ENCODE measurements at places on chromosomes 1 and 21.

GRCh38 chr21:36425286-36425685 lies 40.1 kb downstream of the CHAF1B start:
- DNase-seq: no peak

DNA sequence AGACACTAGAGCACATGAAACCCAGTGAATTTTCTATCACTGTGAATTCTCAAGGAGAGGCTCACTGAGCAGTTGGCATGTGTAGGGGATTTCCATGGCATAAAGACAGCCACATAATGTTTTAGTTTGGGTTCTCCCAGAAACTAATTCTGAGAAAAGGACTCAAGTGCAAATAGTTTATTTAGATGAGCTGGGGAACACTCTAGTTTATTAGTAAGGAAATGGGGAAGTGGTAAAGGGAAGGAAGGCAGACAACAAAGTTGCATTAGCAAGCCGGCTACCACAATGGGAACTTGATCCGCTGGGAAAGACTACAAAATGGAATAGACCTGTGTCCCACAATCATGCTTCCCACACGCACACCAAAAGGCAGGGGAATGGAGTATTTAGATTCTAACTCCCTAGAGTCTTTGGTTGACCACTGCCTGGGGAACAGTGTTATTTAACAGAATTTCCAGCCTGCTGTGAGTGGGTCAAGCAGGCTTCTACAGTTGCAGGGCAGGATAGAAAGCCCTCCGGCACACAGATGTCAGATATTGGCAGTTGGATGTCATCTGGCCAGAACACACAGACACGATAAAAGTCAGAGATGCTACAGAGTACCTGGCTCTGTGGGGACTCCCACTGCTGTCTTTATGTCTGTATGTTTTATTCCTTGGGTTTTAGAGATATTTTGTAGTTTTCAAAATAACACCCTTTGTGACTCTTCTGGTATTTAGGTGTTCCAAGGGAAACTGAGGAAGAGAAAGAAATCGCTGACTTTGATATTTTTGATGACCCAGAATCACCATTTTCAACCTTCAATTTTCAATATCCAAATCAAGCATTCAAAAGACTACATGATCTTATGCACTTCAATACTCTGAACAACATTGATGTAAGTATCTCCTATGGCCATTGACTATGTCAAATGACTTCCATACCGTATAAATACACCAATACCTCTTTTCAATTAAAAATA lies 150.1 kb downstream of the PLA2G4A start:
- DNase-seq: no peak

GRCh38 chr1:61162520-61163258 lies 80.3 kb downstream of the NFIA start:
- peak; percentile 63 for DNase-seq

- no peak for DNase-seq
Measured at GRCh38 chr1:153470707-153471106, 10.3 kb upstream of the S100A7 start.

DNA sequence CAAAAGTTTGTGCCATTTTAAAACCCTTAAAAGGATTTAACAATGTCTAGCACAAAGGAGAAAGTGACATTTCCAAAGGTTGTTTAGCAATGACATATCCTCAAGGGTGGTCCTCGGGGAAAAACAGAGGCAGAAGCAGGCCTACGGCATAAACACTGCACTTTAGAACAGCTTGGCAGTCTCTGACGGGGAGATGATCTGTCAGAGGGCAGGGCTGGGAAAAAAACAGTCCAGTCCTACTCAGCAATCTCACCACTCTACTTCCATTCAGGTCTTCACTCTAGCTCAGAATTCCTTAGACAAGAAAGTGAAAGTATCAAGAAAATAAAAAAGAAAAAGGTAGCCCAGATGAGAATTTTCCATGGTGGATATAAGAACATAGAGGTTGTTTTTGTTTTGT lies 4.1 kb downstream of the CRYZ start:
- no peak for DNase-seq

DNA sequence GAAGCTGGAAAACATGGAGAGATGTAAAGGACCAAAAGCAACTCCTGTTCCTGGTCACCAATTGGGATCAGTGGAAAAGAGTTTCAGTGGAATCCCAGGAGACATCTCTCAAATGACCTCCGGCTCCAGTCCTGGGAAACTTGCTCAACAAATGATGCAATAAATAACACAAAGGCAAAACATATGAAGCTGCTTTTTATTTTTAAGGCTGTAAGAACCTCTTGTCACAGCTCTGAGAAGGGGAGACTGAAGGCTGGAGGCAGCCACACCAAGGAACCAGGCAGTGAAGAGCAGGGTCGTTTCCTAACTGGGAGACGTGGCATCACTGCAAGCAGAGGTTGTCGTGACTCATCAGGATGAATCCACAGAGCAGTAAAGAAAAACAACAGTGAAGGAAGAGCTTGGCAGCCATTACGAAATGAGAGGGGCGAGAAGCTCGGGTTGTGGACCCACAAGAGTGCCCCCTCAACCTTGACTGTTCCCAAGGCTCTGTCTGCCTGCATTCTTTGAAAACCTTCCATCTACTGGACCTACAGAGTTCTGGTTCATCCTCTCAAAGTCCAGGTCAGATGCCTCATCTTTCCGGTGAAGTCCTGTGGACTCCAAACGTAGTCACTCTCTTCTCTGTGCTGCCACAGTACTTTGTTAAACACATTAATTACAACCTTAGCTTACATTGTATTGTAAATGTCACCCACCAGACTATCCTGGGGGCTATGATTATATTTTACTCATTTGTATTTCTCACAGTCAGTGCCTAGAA lies 32.1 kb downstream of the JAK1 start:
- no peak for DNase-seq

DNA sequence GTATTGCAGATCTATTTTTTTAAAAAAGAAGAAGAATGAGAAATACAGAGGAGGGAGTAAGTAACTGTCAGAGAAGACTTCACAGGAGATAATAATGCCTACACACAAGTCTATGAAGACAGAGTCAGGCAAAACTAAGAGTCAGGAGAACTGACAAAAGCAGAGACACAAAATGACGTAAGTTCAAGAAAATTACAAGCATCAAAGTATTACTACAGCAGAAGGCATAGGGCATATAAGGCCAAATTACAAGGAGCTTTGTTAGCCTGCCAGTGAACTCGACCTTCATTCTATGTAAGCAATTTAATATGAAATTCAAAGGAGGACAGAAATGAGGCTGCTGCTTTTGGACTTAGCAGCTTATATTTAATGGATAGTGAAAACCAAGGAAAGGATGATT lies 23.7 kb downstream of the FAF1 start:
- DNase-seq: no peak

GRCh38 chr1:36831186-36831810 lies 203.0 kb downstream of the GRIK3 start:
- DNase-seq: no peak

DNA sequence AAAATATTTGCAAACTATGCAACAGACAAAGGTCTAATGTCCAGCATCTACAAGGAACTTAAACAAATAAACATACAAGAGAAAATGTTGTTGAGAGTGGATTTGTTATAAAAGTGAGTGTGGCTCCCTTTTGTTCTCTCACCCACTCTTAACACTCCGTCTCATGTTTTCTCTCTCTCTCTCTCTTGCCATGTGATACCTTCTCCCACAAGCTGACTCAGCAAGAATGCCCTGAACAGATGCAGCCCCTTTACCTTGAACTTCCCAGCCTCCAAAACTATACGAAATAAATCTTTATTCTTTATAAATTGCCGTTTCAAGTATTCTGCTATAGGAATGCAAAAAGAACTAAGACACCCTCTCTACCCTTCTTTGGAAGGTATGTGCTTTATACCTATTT lies 234.1 kb downstream of the ADGRL2 start:
- no peak for DNase-seq

GRCh38 chr1:99438656-99439230 lies 174.5 kb downstream of the PLPPR4 start:
- DNase-seq: no peak

DNA sequence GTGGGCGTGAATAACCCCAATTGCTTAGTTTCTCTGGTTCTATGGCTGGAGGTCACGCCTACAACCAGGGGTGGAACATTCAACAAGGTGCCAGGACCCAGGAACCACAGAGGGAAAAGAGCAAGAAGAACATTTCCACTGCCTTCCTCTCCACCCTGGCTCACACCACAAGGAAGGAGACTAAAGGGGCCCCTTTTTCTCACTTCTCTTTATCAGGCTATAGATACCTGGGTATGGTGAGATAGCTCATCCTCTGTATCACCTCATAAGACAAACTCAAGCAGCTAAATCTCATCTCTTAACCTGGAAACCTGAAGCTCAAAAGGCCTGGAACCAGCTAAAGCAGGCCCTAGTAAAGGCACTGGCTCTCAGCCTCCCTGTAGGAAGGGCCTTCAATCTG lies 438.8 kb upstream of the OLFM3 start:
- DNase-seq: no peak

DNA sequence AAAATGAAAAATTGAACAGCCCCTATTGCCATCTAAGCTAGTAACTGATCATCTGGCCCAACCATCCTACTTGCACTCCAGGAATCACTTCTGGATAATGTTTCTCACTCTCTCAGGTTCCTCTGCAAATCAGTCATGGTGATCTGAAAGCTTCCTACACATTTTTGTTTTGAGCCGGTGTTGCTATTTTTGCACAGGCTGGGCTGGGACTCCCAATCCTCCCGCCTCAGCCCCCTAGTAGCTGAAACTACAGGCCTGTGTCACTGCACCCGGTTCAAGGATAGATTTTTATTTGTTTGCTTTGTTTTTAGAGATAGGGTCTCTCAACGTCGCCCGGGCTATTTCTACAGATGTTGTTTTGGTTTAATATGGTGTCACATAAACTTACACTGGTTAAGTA lies 40.5 kb upstream of the HMCN1 start:
- no peak for DNase-seq

GRCh38 chr21:16454399-16454798 lies 724.6 kb downstream of the USP25 start:
- DNase-seq: no peak

GRCh38 chr1:201404722-201405483 lies 5.8 kb upstream of the LAD1 start:
- no peak for DNase-seq

- DNase-seq: no peak
Measured at GRCh38 chr1:186841599-186841998, 12.8 kb downstream of the PLA2G4A start.

DNA sequence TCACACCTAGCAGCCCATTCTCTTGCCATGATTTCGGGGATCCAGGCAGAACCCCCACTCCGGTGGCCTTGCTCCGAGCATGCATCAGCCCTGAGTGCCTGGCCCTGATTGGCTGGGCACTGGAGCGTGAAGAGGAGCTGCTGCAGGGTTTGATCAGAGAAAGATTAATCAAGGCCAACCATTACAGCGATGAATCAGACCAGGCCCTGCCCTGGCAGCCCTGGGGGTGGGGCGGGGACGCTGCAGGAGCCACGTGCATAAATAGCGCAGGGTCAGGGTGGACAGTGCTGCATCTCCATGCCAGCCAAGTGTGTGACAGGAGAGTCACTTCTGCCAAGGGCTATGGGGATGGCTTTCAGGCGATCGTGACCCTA lies 3.4 kb upstream of the FAM131C start:
- no peak for DNase-seq

DNA sequence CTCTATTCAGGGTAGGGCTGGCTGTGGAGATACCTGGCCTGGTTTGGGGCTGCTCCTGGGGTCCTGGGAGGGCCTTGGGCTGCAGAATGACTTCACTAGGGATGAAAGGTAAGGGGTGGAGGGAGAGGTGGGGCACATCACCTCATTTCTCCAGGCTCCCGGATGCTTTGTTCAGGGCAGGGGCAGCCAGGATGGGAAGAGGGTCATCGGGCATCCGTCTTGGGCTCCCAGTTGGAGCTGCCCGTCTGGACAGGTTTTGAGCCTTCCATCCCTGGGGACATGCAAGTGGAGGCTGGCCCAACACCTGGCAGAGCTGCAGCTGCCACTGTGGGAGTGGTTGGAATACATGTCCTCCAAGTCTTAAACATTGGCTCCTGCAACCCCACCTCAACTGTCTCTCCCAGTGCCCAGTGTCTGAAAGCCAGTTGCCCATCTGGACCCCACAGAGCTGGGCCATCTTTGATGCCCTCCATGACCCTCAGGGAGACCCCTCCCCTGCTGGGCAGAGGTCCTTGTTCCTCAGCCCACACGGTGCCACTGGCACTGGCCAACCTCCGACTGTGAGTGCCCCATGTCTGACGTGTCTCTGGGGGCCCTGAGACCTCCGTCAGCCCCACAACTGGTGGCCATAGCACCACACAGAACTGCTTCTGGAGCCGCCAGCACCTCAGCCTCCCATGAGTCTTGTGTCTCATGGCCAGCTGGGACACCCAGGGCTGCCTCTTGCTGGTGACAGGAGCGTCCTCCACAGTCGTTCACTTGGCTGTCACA lies 52.8 kb downstream of the TRIM11 start:
- no peak for DNase-seq

GRCh38 chr1:161038523-161039153 lies at the start of gene TSTD1:
Gene TSTD1 (minus strand): TSS chr1:161038964. CDS start chr1:161038889, 75 bp downstream.
- DNase-seq: peak; percentile 68

Measured in hematopoietic multipotent progenitor cell treated with erythropoietin and hydrocortisone succinate and interleukin-3 and kit ligand, for 15 days (in vitro differentiated cells).